ENCODE measurements at places on chromosomes 6 and 20. TPM values are rescaled to one million over a fixed set of nuclear protein-coding genes. Genes with fewer than 3 reads are reported as not detected.

SGK2 gene
- 9.9 TPM for total RNA-seq

MYCT1 gene
- not detected for total RNA-seq

ZNF335 gene
- total RNA-seq = 23.6 TPM

ETV7 gene
- 1.7 TPM for total RNA-seq

C20orf204 gene
- 7.4 TPM for total RNA-seq

EDN3 gene
- 2.3 TPM for total RNA-seq

BMP7 gene
- total RNA-seq = 287 TPM

GRCh38 chr20:61643656-61644377, 391.8 kb downstream of the CDH4 start:
- no peak overlapping the region for H3K4me3 ChIP-seq
- no peak for DNase-seq
- no peaks in the 10 kb centered on the region for H3K36me3 ChIP-seq
- H3K4me1 ChIP-seq = no peaks in the 10 kb centered on the region
- H3K27me3 ChIP-seq = peaks cover 14% of the 10 kb centered on the region

DNA sequence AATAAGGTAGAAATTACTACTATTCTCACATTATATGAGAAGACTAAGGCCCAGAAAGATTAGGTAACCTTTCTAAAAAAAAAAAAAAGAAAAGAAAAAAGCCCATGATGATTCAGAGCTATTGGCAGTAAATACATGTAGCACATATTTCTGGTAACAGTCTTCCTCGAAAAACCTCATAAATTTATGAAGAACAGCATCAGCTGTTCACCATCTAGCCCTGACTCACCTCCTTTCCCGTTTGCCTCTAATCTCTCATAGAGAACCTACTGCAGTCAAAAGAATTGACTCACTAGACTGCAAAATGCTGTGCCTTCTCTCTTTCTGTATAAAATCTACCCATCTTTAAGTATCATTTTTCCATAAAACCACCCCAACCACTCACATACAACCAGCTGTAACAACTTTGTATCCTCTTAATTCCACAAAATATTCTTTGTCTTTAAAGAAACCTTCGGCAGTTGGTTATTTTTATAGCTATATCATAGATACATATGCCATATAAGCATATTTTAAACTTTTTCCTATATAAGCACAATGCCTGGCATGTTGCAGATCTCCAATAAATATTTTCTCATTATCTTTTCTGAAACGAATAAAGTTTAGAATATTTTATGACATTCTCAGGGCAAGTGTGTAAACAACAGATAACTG, 152.7 kb upstream of the ENPP5 start:
- DNase-seq = no peak
- H3K4me1 ChIP-seq = peaks cover 8% of the 10 kb centered on the region
- no peak overlapping the region for H3K4me3 ChIP-seq
- no peaks in the 10 kb centered on the region for H3K27me3 ChIP-seq

GRCh38 chr6:134675110-134676054, 274.5 kb downstream of the ALDH8A1 start:
- H3K36me3 ChIP-seq = no peaks in the 10 kb centered on the region
- no peak overlapping the region for H3K4me3 ChIP-seq
- peaks cover 19% of the 10 kb centered on the region for H3K4me1 ChIP-seq

- no peaks in the 10 kb centered on the region for H3K27me3 ChIP-seq
- no peak for DNase-seq
- H3K27ac ChIP-seq = no peak overlapping the region
- H3K36me3 ChIP-seq = no peaks in the 10 kb centered on the region
Measured at GRCh38 chr20:50527068-50527605, 17.0 kb downstream of the PTPN1 start.

GRCh38 chr20:58511364-58511763, 3.8 kb downstream of the APCDD1L start:
- peaks cover 54% of the 10 kb centered on the region for H3K27me3 ChIP-seq
- H3K4me1 ChIP-seq = peaks cover 6% of the 10 kb centered on the region
- no peak overlapping the region for H3K4me3 ChIP-seq
- no peak for DNase-seq

- H3K27ac ChIP-seq = no peak overlapping the region
- peaks cover 6% of the 10 kb centered on the region for H3K36me3 ChIP-seq
- no peak for DNase-seq
- H3K4me1 ChIP-seq = peaks cover 33% of the 10 kb centered on the region
- no peaks in the 10 kb centered on the region for H3K27me3 ChIP-seq
- H3K4me3 ChIP-seq = no peak overlapping the region
Measured at GRCh38 chr6:37994223-37994622, 174.7 kb downstream of the ZFAND3 start.

DNA sequence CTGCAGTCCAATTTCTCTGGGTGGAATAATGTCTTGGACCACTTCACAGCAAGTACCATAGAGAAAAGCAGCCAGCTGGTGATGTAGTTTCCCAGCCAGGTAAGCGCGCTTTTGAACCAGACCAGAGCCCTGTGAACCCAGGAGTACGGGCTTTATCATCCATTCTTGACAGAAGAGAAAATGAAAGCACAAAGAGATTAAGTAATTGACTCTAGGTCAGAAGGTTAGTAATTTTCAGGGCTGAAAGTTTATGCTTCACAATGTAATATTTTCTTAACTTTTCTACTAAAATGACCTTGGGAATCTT, 7.1 kb upstream of the UST start:
- no peak for DNase-seq
- H3K4me3 ChIP-seq = no peak overlapping the region
- peaks cover 9% of the 10 kb centered on the region for H3K27me3 ChIP-seq
- H3K4me1 ChIP-seq = peaks cover 6% of the 10 kb centered on the region

DNA sequence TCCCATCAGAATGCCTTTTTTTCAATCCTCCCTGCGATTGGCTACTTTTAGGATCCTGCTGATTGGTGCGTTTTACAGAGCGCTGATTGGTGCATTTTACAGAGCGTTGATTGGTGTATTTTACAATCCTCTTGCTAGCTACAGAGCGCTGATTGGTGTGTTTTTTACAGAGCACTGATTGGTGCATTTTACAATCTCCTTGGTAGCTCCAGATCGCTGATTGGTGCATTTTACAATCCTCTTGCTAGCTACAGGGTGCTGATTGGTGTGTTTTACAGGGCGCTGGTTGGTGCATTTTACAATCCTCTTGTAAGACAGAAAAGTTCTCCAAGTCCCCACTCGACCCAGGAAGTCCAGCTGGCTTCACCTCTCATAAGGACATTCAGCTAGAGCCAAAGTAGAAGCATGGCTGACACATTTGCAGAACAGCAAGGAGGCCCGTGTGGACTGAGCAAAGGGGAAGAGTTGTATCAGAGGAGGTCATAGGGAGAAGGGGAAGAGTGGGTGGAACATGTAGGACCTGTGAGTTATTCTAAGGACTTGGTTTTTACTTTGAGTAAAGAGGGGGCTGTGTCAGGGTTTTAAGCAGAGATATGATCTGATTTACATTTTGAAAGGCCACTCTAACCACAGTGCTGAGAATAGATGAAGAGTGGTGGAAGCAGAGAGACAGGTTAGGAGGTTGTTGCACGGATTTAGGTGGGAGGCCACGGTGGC, 2.6 kb downstream of the ALDH5A1 start:
- peak overlapping the region; percentile 6 for H3K4me3 ChIP-seq
- H3K4me1 ChIP-seq = peaks cover 11% of the 10 kb centered on the region
- H3K27me3 ChIP-seq = peaks cover 4% of the 10 kb centered on the region
- peaks cover 12% of the 10 kb centered on the region for H3K36me3 ChIP-seq
- no peak for DNase-seq
- H3K27ac ChIP-seq = no peak overlapping the region

DNA sequence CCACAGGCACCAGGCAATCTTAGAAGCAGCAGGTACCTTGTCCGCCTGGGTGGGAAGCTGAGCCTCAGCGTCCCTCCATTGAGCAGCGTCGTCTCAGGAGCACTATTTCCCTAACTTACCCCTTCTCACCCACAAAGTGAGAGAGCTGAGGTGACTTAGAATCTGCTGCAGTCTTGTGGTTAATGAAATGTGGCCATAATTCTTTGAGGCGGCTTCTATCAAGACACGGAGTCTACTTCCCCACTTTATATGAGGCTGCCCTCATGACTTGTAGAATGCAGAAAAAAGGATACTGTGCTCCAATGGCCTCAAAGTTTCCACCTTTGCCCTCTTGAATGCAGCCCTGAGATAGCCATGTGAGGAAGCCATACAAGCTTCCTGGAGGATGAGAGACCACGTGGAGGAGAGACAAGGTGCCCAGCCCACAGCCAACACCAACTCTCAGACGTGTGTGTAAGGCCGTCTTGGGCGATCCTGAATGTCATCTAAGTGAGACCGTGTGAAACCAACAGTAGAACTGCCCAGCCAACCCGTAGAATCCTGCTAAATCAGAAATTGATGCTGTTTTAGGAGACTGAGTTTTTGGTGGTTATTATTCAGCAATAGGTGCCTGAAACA, 9.1 kb upstream of the TAGAP start:
- H3K27me3 ChIP-seq = peaks cover 12% of the 10 kb centered on the region
- H3K4me3 ChIP-seq = no peak overlapping the region
- H3K4me1 ChIP-seq = peaks cover 9% of the 10 kb centered on the region
- no peaks in the 10 kb centered on the region for H3K36me3 ChIP-seq
- no peak for DNase-seq
- H3K27ac ChIP-seq = no peak overlapping the region

DNA sequence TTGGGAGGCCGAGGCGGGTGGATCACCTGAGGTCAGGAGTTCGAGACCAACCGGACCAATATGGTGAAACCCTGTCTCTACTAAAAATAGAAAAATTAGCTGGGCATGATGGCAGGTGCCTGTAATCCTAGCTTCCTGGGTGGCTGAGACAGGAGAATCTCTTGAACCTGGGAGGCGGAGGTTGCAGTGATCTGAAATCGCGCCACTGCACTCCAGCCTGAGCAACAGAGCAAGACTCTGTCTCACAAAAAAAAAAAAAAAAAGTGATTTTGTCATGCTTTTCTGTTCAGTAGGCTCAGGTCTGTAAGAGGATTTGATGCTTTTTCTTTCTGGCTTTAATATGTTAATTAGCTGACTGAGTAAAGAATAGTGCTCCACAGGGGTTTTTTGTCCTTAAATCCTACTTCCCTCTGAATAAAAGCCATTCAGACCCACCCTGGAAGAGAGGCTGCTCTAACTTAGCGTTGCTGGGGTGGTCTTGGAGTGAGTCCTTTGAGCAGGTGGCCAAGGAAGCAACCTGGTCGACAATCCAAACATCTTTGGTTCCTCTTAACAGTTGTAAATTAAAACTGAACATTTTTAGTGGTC, 19.0 kb downstream of the MCM8 start:
- no peaks in the 10 kb centered on the region for H3K27me3 ChIP-seq
- H3K27ac ChIP-seq = no peak overlapping the region
- H3K36me3 ChIP-seq = no peaks in the 10 kb centered on the region
- no peak for DNase-seq
- H3K4me1 ChIP-seq = no peaks in the 10 kb centered on the region
- H3K4me3 ChIP-seq = no peak overlapping the region

GRCh38 chr6:164408868-164409267, 900.5 kb downstream of the C6orf118 start:
- H3K27ac ChIP-seq = no peak overlapping the region
- no peak for DNase-seq
- no peaks in the 10 kb centered on the region for H3K4me1 ChIP-seq
- no peaks in the 10 kb centered on the region for H3K27me3 ChIP-seq

DNA sequence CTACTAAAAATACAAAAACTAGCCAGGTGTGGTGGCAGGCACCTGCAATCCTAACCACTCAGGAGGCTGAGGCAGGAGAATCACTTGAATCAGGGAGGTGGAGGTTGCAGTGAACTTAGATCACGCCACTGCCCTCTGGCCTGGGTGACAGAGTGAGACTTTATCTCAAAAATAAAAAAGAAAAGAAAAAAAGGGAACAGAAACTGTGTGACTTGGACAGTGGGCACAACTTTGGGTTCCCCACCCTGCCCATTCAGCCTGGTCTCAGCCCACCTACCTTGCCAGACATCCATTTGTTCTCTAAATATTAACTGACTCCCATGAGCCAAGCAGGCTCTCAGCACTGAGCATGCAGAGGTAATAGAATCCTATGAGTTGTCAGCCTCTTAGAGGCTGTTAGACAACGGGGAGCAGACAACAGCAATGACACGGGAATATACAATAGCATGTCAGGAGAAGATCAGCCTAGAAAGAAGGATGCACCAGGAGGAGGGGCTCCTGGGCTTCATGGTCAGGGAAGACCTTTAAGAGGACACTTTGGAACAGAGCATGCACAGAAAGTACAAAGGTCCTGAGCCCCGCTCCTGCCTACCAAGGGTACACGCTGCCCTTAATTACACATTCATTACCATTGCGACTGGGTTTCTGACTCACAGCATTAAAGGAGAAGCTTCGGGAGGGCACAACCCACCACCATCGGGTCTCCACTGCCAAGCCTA, 20.0 kb downstream of the FAM209B start:
- DNase-seq = no peak
- H3K4me1 ChIP-seq = peaks cover 14% of the 10 kb centered on the region
- peaks cover 3% of the 10 kb centered on the region for H3K36me3 ChIP-seq
- no peak overlapping the region for H3K4me3 ChIP-seq

DNA sequence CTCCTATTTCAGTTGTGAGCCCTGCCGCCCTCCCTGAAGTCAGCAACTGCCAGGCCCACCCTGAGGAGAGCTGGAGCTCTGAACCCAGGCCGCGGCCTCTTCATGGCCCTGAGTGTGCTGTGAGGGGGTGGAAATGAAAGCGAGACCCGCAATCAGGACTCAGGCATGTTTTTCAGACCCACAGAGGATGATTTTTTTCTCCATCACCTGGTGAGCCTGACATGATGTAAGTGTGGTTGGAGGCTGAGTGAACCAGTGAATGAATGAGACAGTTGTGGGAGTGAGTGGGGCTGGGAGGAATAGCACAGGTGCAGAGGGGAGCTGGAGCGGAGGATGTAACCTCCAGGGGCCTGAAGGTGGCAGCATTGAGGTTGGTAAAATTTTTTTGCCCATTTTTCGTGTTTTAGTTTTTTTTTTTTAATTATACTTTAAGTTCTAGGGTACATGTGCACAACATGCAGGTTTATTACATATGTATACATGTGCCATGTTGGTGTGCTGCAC, 18.3 kb downstream of the RAET1L start:
- no peak for DNase-seq
- H3K27ac ChIP-seq = no peak overlapping the region
- H3K27me3 ChIP-seq = peaks cover 69% of the 10 kb centered on the region
- H3K36me3 ChIP-seq = no peaks in the 10 kb centered on the region

GRCh38 chr20:45971425-45971674, 653 bp downstream of the ZNF335 start:
- peaks cover 4% of the 10 kb centered on the region for H3K36me3 ChIP-seq
- no peak for DNase-seq
- peaks cover 13% of the 10 kb centered on the region for H3K4me1 ChIP-seq
- peak overlapping the region; percentile 100 for H3K27ac ChIP-seq
- peaks cover 12% of the 10 kb centered on the region for H3K27me3 ChIP-seq

DNA sequence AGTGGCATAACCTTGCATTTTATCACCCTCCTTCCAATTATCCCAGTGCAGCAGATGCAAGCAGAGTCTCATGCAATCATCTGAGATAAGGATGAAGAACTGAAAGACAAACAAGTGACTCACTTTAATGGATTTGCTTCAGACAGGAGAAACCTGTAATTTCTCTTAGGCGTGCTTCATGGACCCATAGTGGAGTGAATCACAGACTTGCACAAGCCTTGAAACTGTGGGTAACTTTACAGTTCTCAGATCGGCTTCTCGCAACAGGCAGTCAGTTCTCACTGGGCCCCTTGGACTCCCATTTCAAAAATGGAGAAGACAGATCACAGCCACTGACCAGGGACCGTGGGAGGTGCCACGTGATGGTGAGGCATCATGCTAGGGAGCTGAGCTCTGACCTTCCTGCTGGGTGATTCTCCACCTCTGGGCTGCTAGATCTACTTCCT, at the start of gene ADGRF4:
Gene ADGRF4 (plus strand): TSS at position 239 of the 446 bp plus-strand sequence. CDS start 8,666 bp downstream, outside the sequence.
- peak within 1 kb of the TSS; percentile 91 for H3K27ac ChIP-seq
- H3K4me3 ChIP-seq = peak within 1 kb of the TSS; percentile 54
- DNase-seq = no peak
- no peaks in the 10 kb centered on the region for H3K27me3 ChIP-seq

Data from type B pancreatic cell (in vitro differentiated cells).